ENCODE measurements at places on chromosomes 2 and 18.

DNA sequence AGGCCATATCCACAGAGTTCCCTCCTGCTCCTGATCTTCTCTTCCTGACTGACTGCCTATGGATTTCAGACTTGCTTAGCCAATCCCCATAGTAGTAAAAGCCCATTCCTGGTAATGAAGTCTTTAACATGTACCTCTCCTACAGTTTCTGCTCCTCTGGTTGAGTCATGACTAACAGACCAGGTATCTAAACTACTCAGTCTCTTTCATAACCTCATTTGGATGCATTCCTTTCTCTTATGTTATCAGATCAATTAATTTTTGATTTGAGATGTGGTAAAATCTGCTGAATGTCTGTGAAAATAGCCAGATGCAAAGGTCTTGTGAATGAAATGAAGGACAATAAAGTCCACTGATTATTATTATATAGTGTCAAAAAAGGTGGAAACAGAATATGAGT is 198.0 kb downstream of the NBAS start:
- DNase-seq = no peak

- DNase-seq = no peak
These were observed 84.1 kb downstream of the EPAS1 start for GRCh38 chr2:46381263-46381849.

DNA sequence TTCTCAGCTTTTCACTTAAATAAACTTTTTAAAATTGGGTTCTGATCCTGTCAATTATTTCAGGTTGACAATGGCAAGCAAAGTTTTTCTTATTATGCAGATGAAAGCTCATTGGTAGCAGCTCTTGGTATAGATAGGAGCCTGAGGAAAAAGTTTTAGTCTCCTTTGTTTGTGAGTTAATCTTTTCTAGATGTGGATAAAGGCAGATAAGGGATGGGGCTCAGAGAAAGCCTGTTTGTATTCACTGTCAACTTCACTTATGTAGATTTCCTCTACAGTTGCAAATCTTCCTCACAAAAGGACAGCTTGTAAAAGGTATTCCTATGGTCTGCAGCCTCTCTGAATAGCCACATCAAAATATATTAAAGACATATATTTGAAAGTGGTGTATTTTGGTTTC is 224.5 kb upstream of the SPOPL start:
- DNase-seq = no peak

GRCh38 chr18:43279015-43279744 is 1.9 kb upstream of the SYT4 start:
- DNase-seq = no peak

- DNase-seq = no peak
These were observed 9.7 kb downstream of the RPS7 start for GRCh38 chr2:3584608-3585260.

DNA sequence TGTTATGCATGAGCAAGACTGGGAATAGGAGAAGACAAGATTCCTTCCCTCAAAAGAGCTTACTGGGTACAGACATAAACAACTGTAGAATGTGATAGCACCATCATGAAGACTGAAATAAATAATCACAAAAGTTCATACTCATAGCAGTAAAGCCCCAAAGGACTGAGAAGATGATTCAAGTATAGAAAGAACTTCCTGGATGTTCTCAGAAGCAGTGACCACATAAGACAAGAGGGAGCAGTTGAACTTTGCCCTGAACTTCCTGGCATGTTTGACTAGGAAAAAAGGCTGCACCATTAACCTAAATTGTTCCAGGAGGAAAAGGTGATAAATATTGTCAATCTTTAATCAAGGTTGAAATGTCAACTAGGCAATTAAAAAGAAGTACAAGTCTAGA is 57.8 kb upstream of the CCDC141 start:
- no peak for DNase-seq

- DNase-seq = no peak
These were observed 266.4 kb upstream of the ETAA1 start for GRCh38 chr2:67130531-67131256.

DNA sequence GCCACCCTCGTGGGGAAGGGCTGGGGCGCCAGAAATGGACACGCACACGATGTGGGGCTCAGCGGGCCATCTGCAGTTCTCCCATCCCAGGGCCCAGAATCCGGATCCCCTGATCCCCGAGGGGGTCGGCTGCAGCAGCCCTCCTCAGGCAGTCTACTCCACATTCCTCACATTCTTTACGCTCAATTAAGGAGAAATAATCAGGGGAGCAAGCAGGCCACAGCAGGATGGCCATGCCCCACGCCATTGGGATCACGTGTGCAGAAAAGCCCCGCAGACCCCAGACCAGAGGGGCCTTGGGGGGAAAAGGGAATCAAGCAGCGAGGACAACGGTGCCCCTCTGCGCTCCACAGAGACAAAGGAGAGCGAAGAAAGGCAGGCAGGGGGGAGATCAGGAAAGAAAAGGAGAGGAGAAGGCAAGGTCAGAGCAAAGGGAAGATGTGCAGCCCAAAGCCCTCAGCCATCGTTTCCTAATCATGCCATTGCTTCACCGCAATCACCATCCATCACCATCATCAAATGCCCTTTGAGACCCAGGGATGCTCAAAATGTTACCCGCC is 17.5 kb upstream of the PKDCC start:
- no peak for DNase-seq

- DNase-seq = no peak
These were observed 1201.0 kb downstream of the LRP1B start for GRCh38 chr2:140929849-140930248.

- no peak for DNase-seq
These were observed 333.0 kb upstream of the SPRED2 start for GRCh38 chr2:65765376-65765775.

GRCh38 chr2:50647381-50647780 is 384.6 kb downstream of the NRXN1 start:
- DNase-seq = no peak
